Activated naive CD4-positive, alpha-beta T cell treated with anti-CD3 and anti-CD28 coated beads, Interleukin-2, amount 10 ng/mL, durations not matched to agents 7 days and 5 days (primary cell): ENCODE measurements at places on chromosomes 4 and X.
A peak's percentile ranks its signal among the peaks of the same experiment; 100 is the strongest.

DNA sequence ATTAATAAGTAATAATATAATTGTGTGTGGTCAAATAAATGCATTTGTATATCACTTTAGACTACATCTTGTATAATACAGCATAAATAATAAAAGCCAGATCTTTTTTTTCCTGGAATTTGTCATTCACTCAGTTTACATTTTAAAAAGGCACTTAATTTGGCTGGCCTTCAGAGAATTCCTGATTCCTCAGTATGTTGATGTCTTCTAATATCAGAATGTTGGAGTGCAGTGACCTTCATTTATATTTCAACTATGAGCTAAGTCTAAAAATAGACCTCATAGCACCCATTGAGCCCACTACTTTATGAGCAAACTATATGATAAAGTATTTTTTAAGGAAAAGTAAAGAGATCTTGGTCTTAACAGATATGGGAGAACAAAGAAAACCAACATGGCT, 27.8 kb downstream of the ZNF330 start:
- DNase-seq, result no peak

DNA sequence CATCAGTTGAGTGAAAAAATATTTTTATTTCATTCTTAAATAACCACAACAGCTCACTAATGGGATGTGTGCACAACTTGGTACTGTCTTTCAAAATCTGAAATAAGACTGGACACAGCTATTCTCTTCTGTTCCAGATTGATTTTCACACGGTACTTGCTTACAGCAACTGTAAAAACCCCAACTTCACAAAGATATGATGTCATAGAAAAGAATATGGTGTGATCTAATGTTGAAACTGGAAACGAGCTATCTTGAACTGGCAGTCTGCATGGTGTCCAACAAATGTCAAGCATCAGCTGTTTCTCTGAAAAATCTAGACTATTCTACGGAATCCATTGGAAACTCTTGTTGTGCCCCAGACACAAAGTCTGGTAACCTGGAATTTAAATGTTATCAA, 14.7 kb downstream of the HELQ start:
- no peak for DNase-seq

GRCh38 chr4:147794314-147794680, 62.4 kb downstream of the ARHGAP10 start:
- no peak for DNase-seq

DNA sequence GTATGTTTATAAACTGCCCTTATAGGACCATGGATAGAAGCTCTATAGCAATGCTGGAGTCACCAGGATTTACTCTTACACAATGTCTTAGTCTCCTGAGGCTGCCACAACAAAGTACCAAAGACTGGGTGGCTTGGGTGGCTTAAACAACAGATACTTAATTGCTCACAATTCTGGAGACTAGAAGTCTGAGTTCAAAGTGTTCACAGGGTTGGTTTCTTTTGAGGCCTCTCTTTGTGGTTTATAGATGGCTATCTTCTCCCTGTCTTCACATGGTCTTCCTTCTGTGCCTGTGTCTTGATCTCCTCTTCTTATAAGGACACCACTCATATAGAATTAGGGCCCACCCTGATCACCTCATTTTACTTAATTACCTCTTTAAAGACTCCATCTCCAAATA, 2.0 kb upstream of the TRPC3 start:
- DNase-seq, result no peak

GRCh38 chrX:135393051-135393450, 28.7 kb upstream of the SMIM10L2A start:
- DNase-seq, result no peak

- DNase-seq, result no peak
Measured at GRCh38 chrX:9269134-9269533, 195.7 kb upstream of the TBL1X start.

DNA sequence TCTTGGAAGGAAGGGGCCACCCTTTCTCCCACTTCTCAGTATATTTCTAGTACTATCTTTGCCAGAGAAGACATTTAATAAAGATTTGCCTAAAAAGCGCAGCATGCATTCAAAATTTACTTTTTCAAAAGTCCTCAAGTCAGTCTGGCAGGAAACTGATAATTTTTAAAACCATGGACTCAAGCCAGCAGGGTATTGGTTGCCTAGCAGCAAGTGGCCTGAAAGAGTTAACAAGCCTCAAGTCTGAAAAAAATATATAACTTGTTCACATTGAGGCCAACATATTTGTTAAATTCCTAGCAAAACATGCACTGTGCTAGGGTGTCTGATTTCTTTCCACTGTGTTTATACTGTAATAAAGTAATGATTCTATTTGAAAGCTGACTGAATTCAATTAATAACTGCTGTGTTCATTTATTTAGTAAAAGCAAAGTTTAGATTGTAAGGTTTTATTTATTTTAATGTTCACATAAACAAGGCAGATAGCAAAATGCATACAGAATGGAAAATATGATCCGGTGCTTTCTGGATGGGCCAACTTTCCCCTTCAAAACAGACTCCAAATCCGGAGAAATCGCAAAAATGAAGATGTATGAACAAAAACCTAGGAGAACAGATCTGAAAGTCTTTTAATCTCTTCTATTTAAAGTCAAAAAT, 218.5 kb upstream of the FGF13 start:
- no peak for DNase-seq

DNA sequence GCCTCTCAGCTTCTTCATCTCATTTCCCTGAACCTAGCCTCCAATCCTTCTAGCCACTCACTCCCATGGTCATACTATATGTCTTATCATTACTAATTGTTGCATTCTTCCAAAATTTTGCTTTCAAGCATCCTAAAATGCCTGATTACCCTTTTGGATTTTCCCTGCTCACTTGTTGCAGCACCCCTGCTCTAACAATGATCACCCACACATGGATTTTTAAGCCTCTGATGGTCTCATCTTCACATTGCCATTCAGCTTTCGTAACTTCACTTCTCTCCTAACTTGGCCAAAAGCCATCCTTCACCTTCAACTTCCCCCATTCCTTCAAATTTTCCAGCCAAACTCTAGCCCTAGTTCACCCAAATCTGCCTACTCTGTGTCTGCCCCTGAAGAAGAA, 33.8 kb upstream of the MGST2 start:
- DNase-seq, result no peak

DNA sequence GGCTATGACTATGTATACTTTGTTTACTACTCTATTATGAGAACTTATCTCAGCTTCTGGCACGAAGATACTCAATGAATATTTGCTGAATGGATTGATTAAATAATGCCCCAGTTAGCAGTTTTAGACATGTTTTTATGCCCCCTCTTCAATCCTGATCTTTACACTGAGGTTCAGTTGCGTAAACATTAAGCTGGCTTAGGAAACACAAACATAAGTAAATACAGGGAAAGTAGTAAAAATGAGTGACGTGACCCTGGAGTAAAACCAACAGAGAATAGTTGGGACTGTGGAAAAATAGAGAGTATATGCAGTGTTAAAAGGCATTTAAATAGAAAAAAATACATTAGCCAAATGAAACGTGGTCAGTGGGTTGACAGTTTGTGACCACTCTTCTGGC, 387.0 kb upstream of the ACTRT1 start:
- DNase-seq, result no peak

DNA sequence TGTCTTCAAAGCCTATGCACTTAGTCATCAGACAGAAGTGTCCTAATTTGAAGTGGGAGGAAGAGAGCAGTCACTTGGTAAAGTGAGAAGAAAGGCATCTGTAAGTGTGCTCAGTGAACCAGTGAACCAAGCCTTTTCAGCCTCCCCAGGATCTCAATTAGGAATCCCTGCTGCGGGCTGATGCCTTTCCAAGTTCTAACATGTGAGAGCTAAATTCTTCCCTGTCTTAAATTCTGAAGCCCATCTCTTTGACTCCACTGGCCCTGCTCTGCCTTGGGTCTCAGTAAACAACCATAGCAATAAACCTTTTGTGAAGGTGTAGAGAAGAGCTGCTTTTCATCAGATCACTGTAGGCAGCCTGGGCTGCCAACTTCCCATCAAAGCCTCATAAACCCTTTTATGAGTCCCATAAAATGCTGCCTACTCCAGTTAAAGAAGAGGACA, 701.2 kb upstream of the LCORL start:
- no peak for DNase-seq

- DNase-seq, result no peak
Measured at GRCh38 chr4:2419814-2420213, 1.1 kb downstream of the CFAP99 start.

DNA sequence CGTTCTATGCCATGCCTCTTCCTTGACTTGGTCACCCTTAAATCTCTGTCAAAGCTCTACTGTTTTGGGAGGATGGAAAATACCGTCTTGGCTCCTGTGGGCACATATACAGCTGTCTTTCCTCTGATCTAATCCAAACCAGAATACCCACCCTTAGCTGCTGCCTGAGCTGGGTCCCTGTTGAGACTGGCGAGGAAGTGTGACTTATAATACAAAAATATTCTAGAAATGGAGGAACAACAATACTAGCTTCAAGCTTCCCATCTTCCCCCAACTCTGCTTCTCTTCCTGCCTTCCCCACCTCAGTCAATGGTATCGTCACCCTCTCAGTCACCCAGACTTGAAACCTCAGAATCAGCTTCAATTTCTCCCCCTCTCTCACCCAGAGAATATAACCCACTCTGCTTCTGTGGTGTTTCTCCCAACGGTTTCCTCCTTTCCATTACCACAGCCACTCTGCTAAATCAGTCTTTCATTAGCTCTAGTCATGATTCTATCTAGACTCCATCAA, 599 bp upstream of the IL2RG start:
- peak; percentile 24 for DNase-seq

GRCh38 chrX:106300239-106300638, 132.1 kb downstream of the PWWP3B start:
- DNase-seq, result no peak

DNA sequence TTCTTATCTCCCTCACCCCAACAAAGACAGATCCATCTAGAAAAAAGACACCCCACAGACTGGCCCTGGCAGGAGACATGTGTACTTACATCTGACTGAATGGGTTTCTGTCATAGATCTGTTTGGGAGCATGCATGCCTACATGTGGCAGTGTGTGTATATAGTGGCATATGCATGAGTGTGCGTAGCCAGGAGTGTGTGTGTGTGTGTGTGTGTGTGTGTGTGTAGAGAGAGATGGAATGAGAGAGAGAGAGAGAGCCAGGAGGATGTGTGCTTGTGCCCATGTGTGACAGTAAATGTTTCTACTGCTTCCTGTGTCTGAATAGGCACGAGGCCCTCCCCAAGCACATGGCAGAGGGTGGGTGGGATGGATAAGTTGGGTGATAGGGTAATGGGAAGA, 37.1 kb downstream of the EFNB1 start:
- no peak for DNase-seq

DNA sequence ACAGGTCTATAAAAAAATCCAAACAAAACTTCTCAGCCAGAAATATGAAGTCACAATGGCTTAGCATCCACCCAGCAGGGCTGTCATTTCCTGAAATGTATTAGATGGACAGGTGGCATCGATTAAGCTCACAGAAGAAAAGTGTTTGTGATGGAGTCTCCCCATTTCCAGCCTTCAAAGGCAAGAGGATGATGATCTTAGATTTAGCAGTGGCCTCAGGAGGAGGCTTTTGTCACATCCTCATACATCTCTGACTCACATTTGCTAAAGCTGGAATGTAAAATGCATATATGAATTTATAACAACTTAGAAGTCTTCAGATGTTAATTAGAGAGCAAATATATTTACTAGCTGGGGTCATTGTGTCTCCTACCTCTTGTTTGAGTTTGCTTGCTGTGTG, 441.9 kb downstream of the SPRY1 start:
- DNase-seq, result no peak

- DNase-seq, result no peak
Measured at GRCh38 chrX:10633722-10634121, 13.3 kb upstream of the MID1 start.

DNA sequence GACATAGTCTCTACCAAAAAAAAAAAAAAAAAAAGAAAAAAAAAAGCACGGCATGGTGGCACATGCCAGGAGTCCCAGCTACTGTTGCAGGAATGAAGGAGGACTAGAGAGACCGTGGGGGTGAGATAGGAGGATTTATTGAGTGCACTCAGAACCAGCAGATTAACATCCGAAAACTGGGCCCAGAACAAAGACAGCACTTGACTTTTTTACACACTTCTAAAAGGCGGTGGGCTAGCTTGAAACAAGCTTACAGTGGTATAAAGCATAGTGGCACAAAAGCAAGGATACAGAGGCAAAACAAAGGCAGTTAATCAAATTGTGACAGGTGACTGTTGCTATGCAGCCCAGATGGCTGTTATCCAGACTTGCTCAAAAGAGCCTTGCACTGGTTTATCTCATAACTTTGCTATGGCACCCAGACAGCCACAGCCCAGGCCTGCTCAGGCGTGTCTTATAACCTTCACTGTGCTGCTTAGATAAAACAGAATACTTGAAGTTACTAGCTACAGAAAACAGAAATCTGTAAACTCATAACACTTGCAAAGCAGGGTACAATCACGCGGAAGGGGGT, 9.9 kb upstream of the PI4K2B start:
- DNase-seq, result no peak

GRCh38 chr4:175530655-175531054, 281.4 kb downstream of the GPM6A start:
- no peak for DNase-seq

DNA sequence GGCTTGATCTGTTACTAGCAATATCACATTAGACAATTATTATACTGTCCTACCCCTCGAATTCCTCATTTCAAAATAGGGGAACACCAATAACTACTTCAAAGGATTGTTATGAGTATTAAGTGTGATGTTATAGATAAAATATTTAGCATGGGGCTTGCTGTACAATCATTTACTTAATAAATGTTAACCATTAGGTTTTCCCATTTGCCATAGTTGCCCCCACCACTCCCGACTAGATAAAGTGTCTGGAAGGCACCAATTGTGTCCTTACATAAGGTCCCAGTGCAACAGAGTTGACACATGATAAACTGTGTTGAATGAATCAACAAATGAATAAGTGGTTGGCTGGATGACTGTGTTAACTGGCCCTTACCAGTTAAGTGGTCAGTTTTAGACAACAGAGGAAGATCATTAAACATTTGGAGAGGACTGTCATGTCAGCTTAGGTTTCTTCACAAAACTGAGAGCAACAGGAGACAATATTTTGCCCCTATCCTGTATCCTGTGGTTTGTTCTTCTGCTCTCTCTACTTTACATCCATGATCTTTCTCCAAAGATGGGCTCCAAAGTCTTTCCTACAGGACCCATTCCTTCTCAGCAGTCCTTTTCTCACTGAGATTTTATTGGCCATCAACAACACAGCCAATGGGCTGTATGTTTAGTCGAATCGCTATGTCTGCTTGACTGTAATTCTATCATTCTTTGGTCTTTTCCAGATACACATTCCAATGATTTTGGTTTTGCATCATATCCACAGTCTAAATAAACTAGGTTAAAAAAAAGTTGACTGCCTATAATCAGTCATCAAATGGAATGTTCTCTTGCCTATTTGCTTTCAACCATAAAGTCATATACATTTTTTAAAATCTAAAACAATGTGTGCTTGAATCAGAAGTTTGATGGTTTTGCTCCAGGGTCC, 74.4 kb downstream of the RNF150 start:
- DNase-seq, result no peak
